ENCODE measurements at places on chromosomes 4 and X.
A peak's percentile ranks its signal among the peaks of the same experiment; 100 is the strongest.

GRCh38 chr4:122341886-122342285 is 36.9 kb upstream of the ADAD1 start:
- no peak for DNase-seq

DNA sequence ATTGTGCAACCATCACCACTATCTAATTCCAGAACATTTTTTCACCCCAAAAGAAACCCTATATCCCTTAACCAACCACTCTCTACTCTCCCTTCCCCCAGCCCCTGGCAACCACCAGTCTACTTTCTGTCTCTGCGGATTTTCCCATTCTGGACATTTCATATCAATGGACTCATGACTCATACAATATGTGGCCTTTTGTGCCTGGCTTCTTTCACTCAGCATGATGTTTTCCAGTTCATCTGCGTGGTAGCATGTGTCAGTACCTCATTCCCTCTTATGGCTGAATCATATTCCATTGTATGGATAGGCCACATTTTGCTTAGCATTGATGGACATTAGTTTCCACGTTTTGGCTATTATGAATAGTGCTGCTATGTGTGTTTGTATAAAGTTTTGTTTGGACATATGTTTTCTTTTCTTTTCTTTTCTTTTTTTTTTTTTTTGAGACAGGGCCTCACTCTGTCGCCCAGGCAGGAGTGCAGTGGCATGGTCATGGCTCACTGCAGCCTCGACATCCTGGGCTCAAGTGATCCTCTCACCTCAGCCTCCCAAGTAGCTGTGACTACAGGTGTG is 335.4 kb downstream of the BCOR start:
- no peak for DNase-seq

DNA sequence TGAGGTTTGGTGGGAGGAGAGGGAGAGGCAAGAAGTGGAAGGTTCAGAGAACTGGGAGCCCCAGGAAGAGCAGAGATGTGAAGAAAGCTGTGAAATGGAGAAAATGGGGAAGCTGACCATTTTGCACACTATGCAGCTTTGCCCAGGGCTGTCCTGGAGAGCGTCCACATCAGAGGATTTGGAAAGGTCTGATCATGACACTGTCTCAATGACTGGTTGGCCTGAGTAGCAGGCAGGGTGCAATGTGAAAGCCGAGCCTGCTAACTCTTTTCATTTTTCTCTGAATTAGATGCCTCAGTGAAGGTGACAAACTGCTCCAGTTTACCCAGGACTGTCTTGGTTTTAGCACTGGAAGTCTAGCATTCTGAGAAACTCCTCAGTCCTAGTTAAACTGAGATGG is 330.1 kb upstream of the RPS6KA3 start:
- DNase-seq, result no peak

GRCh38 chr4:55819634-55820033 is at the start of gene EXOC1L:
TSS of gene EXOC1L (plus strand) at chr4:55819790. CDS start at chr4:55820027, 237 bp downstream.
- no peak for DNase-seq

- DNase-seq, result no peak
Measured at GRCh38 chr4:81792521-81792920, 320.8 kb upstream of the RASGEF1B start.

GRCh38 chr4:94673961-94674360 is 83.8 kb upstream of the BMPR1B start:
- DNase-seq, result no peak

GRCh38 chrX:23494741-23495140 is 160.1 kb downstream of the PTCHD1 start:
- no peak for DNase-seq

- DNase-seq, result peak; percentile 44
Measured at GRCh38 chrX:119784747-119785446, 6.5 kb downstream of the RPL39 start.

DNA sequence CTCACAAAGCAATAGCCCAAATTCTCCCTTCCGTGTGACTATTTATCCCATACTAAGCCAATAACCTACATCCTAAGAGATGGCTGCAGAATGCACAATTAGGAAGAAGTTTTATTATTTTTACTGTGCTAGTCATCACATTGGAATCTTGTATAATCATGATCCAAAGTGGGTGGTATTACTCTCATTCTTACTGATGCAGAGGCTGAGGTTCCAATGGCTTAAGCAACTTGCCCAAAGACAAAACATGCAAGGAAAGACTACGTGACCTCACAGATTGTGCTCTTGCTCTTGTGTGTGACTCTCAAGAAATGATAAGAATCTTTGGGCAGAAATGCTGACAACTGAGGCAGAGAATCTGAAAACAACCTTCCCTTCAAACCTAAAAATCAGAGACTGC is 212.2 kb downstream of the LDB2 start:
- no peak for DNase-seq

DNA sequence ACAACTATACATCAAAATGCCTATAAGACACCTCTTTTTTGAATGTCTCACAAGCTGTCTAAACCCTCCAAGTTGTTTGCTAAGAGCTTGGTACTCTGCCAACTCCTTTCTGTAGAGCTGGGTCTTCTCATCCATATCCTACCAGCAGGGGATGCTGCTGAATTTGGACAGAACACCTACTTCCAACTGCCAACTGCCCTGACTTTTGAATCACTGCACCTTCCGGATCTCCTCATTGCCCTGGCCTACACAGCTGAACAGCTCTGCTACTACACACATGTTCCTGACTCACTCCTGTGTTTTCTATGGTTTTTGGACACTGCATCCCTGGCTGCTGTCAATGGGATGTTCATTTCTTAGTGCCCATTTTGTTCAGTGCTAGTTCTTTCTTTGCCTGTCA is 18.7 kb downstream of the FAM184B start:
- DNase-seq, result no peak

- no peak for DNase-seq
Measured at GRCh38 chrX:137574102-137574783, 8.3 kb downstream of the ZIC3 start.

GRCh38 chrX:68574240-68574639 is 73.2 kb upstream of the STARD8 start:
- DNase-seq, result no peak

- no peak for DNase-seq
Measured at GRCh38 chrX:44401151-44401550, 57.7 kb upstream of the EFHC2 start.

DNA sequence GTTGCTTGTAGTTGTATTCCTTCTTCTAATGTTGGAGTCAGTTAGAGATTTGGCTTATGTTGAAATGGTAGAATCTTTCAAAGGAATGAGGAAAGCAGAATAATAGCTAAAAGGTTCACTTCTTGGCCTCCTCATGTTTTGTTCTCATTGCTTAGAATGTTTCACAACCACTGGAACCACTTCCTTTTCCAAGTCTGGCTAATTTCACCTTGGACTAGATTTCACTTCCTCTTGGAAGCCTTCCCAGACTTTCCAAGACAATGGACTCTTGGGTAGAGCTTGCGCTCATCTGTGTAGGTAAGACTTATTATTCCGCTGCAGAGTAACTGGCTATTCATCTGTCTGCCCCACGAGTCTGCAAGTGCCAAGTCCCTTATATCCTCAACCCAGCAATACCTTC is 8.3 kb downstream of the SPATA18 start:
- no peak for DNase-seq

GRCh38 chrX:44971674-44972073 is 98.7 kb downstream of the KDM6A start:
- DNase-seq, result no peak

GRCh38 chr4:82811838-82812341 is 13.3 kb upstream of the SCD5 start:
- no peak for DNase-seq

- DNase-seq, result no peak
Measured at GRCh38 chr4:7020290-7020689, 22.9 kb upstream of the TADA2B start.

- no peak for DNase-seq
Measured at GRCh38 chr4:20284990-20285389, 33.3 kb downstream of the SLIT2 start.

GRCh38 chr4:112916868-112917267 is 132.6 kb upstream of the ANK2 start:
- DNase-seq, result no peak

DNA sequence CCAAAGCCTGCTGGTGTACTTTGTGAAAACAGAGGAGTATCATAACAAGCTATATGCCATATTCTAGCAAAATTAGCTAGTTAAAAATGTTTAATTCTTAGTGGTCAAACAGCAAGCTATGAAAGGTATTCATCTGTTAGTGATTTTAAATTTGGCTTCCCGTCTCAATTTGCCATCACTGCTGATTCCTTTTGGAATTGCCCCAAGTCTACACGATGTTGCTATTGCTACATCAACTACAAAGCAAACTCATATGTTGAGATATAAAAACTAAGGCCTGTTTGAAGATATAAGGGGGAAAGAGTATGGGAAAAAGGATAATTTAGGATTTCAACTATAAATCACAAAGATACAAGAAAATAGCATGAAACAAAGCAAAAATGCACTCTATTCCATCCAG is 146.1 kb downstream of the COL25A1 start:
- no peak for DNase-seq

GRCh38 chrX:46327566-46328115 is 217.6 kb downstream of the ZNF674 start:
- no peak for DNase-seq

GRCh38 chrX:25096522-25097045 is 80.8 kb upstream of the ARX start:
- DNase-seq, result no peak
